Activated CD4-positive, alpha-beta T cell treated with anti-CD3 and anti-CD28 coated beads, Interleukin-2, amount 10 ng/mL, durations not matched to agents 7 days and 5 days (primary cell): ENCODE measurements at places on chromosomes 11 and 22.
A peak's percentile ranks its signal among the peaks of the same experiment; 100 is the strongest.

DNA sequence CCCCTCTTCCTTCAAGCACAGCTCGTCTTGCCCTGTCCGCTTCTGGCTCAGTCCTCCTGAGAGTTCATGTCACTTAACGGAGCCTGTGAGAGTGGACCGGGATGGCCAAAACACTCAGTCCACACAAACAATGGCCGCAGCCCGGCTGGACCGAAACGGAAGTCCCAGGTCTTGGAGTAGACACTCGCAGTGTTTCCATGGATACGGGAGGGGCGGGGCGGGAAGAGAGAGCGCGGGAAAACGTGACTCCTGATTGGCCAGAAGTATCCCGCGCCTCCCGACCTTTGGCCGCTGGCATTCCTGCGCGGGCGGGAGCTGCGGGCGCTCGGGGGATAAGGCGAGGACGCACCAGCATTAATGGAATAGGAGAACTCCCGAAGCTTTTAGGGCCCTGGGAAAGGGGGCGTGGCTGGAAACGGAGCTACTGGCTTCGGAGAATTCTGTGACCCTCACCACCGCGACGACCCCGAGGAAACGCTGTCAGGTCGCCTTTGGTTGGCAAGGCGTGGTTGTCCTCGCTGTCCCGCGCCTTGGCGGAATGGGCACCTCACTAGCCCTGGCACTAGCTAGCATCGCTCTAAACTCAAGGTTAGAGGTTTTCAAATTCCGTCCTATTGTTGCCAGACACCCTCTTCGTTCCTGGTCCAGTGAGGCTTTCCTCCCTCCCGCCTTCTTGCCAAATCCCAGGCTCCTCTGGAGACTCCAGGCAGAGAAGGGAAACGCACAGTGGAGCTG lies at the start of the genes NLRP14 and ZNF214:
TSS of gene NLRP14 (plus strand) at position 297 of the 735 bp plus-strand sequence. CDS start 18,108 bp downstream, outside the sequence.
TSS of gene ZNF214 (minus strand) at position 164 of the 735 bp plus-strand sequence. CDS start 17,511 bp downstream, outside the sequence.
- H3K4me3 ChIP-seq: peak within 1 kb of the TSS; percentile 23
- H3K27me3 ChIP-seq: peaks cover 38% of the 10 kb centered on the region
- no peak within 1 kb of the TSS for H3K27ac ChIP-seq
- peaks cover 3% of the 10 kb centered on the region for H3K4me1 ChIP-seq
- H3K36me3 ChIP-seq: no peaks in the 10 kb centered on the region

DNA sequence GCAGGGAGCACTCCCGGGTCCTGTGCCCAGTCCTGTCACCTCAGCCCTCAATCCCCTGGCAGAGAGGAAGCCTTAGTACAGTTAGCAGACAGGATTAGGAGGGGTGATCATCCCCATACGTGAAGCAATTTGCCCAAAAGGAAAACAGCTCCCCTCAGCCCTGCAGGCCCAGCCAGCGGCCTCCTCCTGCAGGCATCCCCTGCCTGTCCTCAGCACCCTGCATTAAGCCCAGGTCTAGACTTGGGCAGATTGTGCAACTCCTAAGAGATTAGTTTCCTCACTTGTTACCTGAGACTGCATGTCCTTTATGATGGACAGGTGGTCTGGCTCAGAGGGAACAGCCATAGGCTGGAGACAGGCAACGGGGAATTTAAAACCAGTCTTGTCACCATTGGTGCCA lies 95.5 kb upstream of the TMEM45B start:
- H3K27ac ChIP-seq: no peak overlapping the region
- no peaks in the 10 kb centered on the region for H3K36me3 ChIP-seq
- no peak for DNase-seq
- peaks cover 10% of the 10 kb centered on the region for H3K4me1 ChIP-seq

GRCh38 chr22:17063411-17064106 lies 21.2 kb upstream of the IL17RA start:
- H3K27me3 ChIP-seq: no peaks in the 10 kb centered on the region
- peaks cover 8% of the 10 kb centered on the region for H3K4me1 ChIP-seq
- H3K36me3 ChIP-seq: no peaks in the 10 kb centered on the region
- DNase-seq: no peak
- H3K27ac ChIP-seq: no peak overlapping the region
- no peak overlapping the region for H3K4me3 ChIP-seq

DNA sequence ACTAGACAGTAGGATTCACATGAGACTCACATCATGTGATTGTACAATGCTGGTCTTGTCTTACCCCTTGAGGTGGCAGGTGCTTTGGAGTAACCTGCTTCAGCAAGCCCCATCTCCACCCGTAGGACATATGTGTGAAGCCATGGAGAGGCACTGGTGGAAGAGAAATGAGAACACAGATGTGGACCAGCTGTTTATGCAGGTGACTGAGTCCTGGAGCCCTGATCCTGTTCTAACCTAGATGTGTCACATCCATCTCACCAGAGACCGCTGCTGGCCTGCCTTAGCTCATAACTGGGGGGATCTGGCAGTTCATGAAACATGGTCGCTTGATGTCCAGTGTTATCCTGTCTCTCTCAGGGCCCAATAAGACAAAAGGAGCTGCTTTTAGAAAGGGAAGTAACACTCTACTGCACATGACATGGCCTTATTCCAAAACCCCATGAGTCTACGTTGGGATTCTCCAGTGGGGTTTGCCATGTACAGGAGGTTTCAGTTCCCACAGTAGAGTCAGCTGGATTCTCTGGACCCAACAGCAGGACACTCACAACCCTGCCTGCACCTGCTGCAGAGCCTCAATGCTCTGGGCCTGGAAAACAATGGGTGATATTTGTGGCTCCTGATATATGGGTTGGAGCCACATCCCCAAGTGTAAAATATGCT lies 62.0 kb downstream of the GGTLC2 start:
- H3K4me1 ChIP-seq: no peaks in the 10 kb centered on the region
- no peaks in the 10 kb centered on the region for H3K36me3 ChIP-seq
- peaks cover 4% of the 10 kb centered on the region for H3K27me3 ChIP-seq
- DNase-seq: no peak
- no peak overlapping the region for H3K4me3 ChIP-seq
- no peak overlapping the region for H3K27ac ChIP-seq

DNA sequence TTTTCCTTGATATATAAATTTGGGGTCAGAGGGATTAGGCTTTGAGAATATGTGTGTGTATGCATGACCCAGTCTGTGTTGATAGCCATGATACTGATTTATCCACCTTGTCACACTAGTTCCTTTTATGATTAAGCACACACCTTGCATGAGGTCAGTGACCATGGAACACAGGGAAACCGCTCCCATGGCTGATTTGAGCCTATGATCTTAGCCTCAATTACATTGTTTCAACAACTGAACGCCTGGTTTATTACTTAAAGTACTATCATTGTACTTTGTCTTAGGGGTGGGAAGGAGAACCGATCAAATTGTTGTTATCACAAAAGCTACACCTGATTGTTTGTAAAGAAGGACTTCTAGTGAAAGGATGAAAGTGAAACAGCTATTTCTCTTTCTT lies 70.7 kb downstream of the ARFGAP2 start:
- H3K4me1 ChIP-seq: peaks cover 4% of the 10 kb centered on the region
- H3K27me3 ChIP-seq: no peaks in the 10 kb centered on the region
- H3K4me3 ChIP-seq: no peak overlapping the region
- no peak overlapping the region for H3K27ac ChIP-seq
- H3K36me3 ChIP-seq: no peaks in the 10 kb centered on the region
